Breast epithelium (tissue), 4 donors: ENCODE measurements at places on chromosomes 1 and 21. TPM values are rescaled to one million over a fixed set of nuclear protein-coding genes. Genes with fewer than 3 reads are reported as not detected.

DNA sequence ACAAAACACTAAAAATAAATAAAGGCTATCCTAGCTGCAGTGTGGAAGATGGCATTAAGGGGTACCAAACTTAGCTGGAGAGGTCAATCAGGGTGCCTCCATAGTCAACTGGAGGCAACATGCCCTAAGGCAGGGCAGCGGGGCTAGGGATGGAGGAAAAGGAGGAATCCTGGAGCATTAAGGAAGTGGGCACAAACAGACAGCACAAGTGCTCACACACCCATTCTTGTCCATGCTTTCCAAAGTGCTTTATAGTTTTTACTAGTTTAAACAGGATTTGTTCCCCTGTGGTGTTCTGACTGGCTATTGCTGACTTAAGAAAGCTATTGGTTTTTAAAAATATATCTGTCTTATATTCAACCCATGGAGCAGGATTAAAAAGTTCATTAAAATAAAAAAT, 33.3 kb downstream of the TCEANC2 start:
- H3K36me3 ChIP-seq, result no peaks in the 10 kb centered on the region
- no peaks in the 10 kb centered on the region for H3K27me3 ChIP-seq
- DNase-seq, result no peak
- no peak overlapping the region for H3K4me3 ChIP-seq

GRCh38 chr1:5451671-5452070, 540.6 kb downstream of the NPHP4 start:
- no peak overlapping the region for H3K4me3 ChIP-seq
- no peak overlapping the region for H3K27ac ChIP-seq
- DNase-seq, result no peak
- H3K27me3 ChIP-seq, result no peaks in the 10 kb centered on the region

DNA sequence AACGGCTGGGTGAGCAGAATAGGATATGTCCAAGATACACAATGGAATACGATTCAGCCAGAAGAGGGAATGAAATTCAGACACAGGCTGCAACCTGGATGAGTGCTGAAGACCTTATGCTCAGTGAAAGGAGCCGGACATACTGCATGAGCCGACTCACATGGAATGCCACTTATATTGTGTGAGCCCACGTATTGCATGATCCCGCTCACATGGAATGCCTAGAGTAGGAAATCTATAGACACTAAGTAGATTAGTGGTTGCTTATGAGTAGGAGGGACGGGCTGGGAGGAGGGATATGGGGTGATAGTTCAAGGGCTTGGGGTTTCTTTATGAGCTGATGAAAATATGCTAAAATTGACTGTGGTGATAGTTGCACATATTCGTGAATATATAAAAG, 26.8 kb downstream of the TMPRSS2 start:
- H3K36me3 ChIP-seq, result no peaks in the 10 kb centered on the region
- no peak overlapping the region for H3K4me3 ChIP-seq
- no peaks in the 10 kb centered on the region for H3K27me3 ChIP-seq
- DNase-seq, result no peak

The HES2 gene
- total RNA-seq, result 3.6 TPM

- DNase-seq, result no peak
- H3K4me1 ChIP-seq, result peaks cover 19% of the 10 kb centered on the region
- no peaks in the 10 kb centered on the region for H3K36me3 ChIP-seq
- no peak overlapping the region for H3K4me3 ChIP-seq
- H3K27ac ChIP-seq, result peak overlapping the region; percentile 80
These were observed 42.4 kb downstream of the FNBP1L start for GRCh38 chr1:93490357-93490756.

The CA14 gene
- not detected for total RNA-seq

- no peaks in the 10 kb centered on the region for H3K27me3 ChIP-seq
- no peak overlapping the region for H3K27ac ChIP-seq
- no peak for DNase-seq
- H3K4me3 ChIP-seq, result no peak overlapping the region
- H3K36me3 ChIP-seq, result no peaks in the 10 kb centered on the region
- no peaks in the 10 kb centered on the region for H3K4me1 ChIP-seq
These were observed 134.7 kb downstream of the PSMG1 start for GRCh38 chr21:39048574-39048973.

GRCh38 chr1:91007827-91008226, 14.0 kb downstream of the ZNF644 start:
- H3K36me3 ChIP-seq, result no peaks in the 10 kb centered on the region
- no peak for DNase-seq
- H3K4me1 ChIP-seq, result peaks cover 8% of the 10 kb centered on the region
- no peaks in the 10 kb centered on the region for H3K27me3 ChIP-seq
- no peak overlapping the region for H3K27ac ChIP-seq

DNA sequence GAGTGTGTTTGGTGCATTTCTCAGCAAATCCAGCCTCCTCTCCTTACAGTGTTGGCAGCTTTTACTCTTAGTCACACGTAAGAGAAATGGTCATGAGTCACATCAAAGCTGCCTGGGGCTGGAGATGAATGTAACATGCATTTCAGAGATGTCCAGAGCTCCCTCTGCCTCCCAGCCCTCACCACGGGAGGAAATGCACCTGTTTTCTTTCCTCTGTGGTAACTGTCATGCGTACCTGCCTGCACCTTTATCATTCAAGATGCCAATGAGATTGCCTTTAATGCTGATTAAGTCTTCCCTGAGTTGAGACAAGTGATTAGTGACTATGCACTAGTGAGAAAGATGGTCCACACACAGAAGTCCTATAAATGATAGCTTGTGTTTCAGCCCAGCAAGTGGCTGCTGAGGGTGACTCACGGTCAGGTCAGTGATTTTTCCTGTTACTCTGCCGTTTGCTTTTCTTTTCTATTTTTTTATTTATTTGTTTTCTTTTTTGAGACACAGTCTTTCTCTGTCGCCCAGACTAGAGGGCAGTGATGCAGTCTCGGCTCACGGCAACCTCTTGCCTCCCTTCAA, 277.3 kb upstream of the FMN2 start:
- peak; percentile 46 for DNase-seq
- no peaks in the 10 kb centered on the region for H3K27me3 ChIP-seq
- no peak overlapping the region for H3K27ac ChIP-seq
- no peaks in the 10 kb centered on the region for H3K4me1 ChIP-seq
- H3K4me3 ChIP-seq, result no peak overlapping the region
- H3K36me3 ChIP-seq, result no peaks in the 10 kb centered on the region

GRCh38 chr1:226607268-226607660, 58.7 kb downstream of the STUM start:
- peaks cover 12% of the 10 kb centered on the region for H3K4me1 ChIP-seq
- no peak overlapping the region for H3K27ac ChIP-seq
- DNase-seq, result no peak
- H3K4me3 ChIP-seq, result no peak overlapping the region

The ATAD3B gene
- total RNA-seq, result 22.9 TPM

DNA sequence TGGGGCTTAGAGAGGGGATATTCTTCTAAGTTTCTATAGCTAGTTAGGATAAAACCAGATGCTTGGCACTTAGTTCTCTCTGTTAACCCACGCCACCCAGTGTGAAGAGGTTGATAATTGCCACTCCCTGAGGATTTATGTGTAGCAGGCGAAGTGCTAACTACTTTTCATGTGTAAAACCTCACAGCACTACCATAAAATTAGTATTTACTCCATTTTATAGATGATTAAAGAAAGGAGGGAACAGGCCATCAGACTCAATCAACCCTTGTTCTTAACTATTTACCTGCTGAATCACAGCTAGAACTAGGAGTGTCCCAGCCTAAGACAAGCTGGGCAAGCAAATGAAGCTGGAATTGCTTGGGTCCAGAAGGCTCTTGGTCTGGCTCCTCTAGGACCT, 8.9 kb downstream of the LIN28A start:
- peaks cover 10% of the 10 kb centered on the region for H3K27me3 ChIP-seq
- no peak overlapping the region for H3K27ac ChIP-seq
- H3K4me1 ChIP-seq, result no peaks in the 10 kb centered on the region
- no peak overlapping the region for H3K4me3 ChIP-seq

DNA sequence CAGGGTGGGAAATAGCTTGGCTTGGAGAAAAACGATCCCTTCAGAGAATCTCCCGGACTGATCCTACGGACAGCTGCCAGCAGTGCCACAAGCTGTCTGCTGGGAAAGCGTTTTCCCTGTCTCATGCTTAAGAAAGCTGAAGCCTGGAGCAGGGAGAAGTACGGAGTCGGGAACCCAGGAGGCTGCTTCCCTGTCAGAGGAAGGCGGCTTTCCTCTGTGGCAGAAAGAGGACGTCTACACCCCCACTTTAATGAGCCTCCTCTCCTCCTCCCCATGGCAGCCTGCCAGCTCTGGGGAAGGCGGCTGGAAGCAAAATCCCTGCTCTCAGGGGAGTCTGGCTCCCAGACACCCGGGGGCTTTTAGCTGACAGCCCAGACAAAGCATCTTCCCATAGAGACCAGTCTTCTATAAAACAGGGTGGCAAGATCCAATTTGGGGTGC, 7.3 kb downstream of the KIF21B start:
- H3K27me3 ChIP-seq, result peaks cover 9% of the 10 kb centered on the region
- H3K4me1 ChIP-seq, result no peaks in the 10 kb centered on the region
- DNase-seq, result no peak

- no peaks in the 10 kb centered on the region for H3K36me3 ChIP-seq
- no peak for DNase-seq
- H3K27me3 ChIP-seq, result no peaks in the 10 kb centered on the region
These were observed 452.9 kb upstream of the PRMT6 start for GRCh38 chr1:106603616-106604015.

The SAMSN1 gene
- total RNA-seq, result 15.4 TPM

DNA sequence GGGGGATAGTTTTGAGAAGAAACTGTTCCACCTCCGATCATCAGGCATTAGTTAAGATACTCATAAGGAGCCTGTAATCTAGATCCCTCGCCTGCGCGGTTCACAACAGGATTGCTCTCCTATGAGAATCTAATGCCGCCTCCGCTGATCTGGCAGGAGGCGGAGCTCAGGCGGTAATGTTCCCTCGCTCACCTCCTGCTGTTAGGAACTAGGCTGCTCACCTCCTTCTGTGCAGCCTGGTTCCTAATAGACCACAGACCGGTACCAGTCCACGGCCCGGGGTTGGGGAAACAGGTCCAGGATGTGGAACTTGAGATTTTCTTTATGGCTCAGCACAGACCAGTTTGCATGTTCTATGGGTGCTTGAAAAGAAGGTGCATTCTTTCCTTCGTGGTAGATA, 27.2 kb upstream of the FAM3B start:
- H3K27ac ChIP-seq, result no peak overlapping the region
- H3K27me3 ChIP-seq, result no peaks in the 10 kb centered on the region
- H3K36me3 ChIP-seq, result no peaks in the 10 kb centered on the region
- no peak overlapping the region for H3K4me3 ChIP-seq
- no peaks in the 10 kb centered on the region for H3K4me1 ChIP-seq

The RIPPLY3 gene
- 0.16 TPM for total RNA-seq

- DNase-seq, result no peak
- no peak overlapping the region for H3K4me3 ChIP-seq
- H3K36me3 ChIP-seq, result no peaks in the 10 kb centered on the region
- H3K27ac ChIP-seq, result no peak overlapping the region
- H3K27me3 ChIP-seq, result no peaks in the 10 kb centered on the region
These were observed 66.7 kb upstream of the PARP1 start for GRCh38 chr1:226474443-226475141.
